Fibroblast of skin of back (primary cell): ENCODE measurements at places on chromosomes 3 and 15.

DNA sequence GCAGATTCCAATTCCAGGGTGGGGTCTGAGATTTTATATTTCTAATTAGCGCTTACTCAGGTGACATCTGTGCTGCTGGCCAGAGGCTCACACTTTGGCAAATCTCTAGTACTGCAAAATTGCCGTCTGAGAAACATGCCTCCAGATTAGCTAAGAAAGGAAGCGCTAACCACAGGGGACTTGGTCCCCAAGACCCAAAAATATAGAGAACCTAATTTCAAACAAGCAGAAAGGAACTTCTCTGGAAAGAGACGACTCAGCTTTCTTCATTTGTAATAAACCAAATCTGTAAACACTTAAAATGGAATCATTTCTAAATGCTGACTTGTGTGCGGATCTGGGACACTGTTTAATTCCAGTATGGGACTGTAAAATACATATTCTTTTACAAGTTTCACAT lies 55.7 kb downstream of the B3GNT5 start:
- no peak for DNase-seq

- no peak for DNase-seq
These were observed 900.6 kb downstream of the TUSC7 start for GRCh38 chr3:117610156-117610555.

GRCh38 chr3:139112230-139112558 lies 67.5 kb upstream of the PRR23C start:
- DNase-seq, result no peak

- DNase-seq, result no peak
These were observed 20.3 kb downstream of the CAND2 start for GRCh38 chr3:12816521-12817342.

DNA sequence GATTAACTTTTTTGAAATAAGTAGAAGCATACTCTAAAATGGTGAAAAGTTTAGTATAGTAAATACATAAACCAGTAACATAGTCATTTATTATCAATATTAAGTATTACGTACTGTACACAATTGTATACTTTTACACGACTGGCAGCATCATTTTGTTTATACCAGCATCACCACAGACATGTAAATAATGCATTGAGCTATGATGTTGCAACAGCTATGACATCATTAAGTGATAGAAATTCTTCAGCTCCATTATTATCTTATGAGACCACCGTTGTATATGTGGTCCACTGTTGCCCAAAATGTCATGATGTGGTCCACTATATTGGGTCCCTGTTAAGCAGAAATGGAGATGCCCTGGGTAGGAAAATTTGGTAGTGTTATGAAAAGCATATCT lies 51.3 kb downstream of the DRD3 start:
- DNase-seq, result no peak

- DNase-seq, result no peak
These were observed 5.5 kb upstream of the FAM174B start for GRCh38 chr15:92661069-92661468.

DNA sequence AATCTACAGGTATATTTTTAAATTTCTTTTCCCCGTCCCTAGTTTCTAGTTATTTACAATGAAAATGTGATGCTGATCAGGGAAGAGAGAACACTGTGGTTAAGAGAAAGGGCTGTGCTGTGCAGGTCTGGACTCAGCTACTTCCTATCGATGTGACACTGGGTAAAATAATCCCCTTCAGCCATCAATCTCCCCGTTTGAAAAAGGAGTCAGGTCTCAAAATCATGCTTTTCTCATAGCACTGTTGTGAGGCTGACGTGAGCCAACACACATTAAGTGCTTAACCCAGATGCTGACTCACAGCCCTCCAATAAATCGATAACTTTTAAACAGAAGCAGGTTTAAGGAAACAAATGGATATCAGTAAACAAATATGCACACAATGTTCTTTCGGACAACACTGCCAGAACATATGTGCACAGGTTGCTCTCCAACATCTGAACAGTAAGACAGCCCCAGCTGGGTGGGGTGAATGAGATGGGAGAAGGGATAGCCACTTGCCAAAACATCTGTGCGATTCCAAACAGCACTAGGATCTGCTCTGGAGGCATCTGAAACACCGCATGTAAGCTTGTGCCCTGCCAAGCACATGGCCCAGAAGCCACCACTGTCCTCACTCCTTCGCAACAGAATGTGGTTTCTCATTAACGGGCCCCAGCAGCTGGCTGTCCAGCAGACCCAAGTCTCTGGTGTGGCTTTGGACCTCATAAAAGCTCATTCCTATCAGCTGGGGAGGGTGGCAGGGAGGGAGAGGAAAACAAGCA lies 143.2 kb upstream of the PRICKLE2 start:
- no peak for DNase-seq

DNA sequence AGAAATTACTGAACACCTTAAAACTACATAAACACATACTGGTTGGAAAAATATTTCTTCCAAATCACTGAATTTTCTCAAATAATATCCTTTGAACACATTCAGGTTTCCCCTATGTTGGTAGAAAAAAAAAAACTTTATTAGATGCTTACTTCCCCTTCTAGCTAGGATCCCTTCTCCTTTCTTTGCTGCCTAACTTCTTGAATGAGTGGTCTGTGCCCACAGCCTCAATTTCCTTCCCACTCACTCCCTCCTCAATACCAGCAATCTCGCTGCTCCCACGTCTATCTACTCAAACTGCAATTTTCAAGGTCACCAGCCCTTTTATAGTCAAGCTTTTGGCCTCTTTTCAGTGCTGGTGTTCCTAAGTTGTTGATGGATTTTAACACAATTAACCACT lies 8.3 kb downstream of the CD200R1 start:
- DNase-seq, result no peak

GRCh38 chr15:31307270-31308184 lies 19.1 kb upstream of the KLF13 start:
- DNase-seq, result no peak

DNA sequence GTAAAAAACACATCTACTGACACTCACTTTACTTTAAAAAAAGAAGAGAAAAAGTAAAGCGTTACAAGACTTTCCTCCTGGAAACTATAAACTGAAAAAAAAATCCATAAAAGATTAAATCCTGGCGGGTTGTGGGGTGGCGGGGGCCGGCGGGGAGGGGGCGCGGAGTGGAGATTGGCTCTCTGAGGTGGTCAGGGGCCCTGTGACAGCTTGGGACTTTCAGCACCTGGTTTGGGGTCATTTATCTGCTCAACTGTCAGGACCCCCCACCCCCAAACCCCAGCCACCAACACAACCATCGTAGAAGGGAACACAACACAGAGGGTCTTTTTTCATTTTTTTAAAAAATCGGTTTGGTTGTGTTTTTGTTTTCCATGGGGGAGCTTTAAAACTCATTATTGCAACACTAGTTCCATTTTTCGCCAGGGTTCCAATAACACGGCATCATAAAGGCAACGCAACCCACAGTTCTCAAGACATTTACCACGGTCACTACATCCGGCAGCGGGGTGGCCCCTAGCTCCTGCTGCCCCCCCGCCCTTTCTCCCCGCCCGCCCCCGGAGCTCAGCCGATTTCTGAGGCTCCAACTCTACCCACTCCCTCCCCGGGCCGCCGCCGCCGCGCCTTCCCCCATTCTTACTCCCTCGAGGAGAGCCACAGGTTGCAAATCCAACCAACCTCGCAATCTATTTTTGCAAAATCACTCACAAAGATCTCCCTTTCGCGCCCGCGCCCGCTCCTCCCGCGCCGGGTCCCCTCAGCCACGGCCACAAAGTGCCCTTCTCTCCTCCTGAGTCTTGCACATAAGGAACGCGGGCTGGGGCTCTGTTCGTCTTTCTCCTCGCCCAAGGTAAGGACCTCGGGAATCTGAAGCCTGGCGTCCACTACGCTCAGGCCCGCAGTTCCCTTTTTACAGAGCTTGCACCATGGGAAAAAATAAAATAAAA lies 1.8 kb downstream of the BCL6 start:
- peak; percentile 64 for DNase-seq

DNA sequence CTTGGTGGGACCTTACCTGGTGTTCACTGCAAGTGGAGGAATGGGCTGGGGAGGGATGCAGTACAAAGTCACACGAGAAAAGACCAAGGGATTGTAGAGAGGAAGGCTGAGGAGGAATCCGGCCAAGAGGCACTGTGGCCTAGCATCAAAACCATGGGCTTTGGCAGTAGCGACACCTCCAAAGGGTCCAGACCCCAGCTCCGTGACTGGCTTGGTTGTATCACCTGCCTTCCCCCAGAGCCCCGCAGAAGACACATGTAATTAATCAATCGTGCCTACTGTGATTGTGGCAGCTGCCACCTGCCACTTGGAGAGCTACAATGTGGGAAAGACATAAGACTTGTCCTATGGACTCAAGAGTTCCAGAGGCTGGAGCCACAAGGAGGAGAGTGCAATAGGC lies 54.7 kb downstream of the ST8SIA2 start:
- DNase-seq, result no peak

DNA sequence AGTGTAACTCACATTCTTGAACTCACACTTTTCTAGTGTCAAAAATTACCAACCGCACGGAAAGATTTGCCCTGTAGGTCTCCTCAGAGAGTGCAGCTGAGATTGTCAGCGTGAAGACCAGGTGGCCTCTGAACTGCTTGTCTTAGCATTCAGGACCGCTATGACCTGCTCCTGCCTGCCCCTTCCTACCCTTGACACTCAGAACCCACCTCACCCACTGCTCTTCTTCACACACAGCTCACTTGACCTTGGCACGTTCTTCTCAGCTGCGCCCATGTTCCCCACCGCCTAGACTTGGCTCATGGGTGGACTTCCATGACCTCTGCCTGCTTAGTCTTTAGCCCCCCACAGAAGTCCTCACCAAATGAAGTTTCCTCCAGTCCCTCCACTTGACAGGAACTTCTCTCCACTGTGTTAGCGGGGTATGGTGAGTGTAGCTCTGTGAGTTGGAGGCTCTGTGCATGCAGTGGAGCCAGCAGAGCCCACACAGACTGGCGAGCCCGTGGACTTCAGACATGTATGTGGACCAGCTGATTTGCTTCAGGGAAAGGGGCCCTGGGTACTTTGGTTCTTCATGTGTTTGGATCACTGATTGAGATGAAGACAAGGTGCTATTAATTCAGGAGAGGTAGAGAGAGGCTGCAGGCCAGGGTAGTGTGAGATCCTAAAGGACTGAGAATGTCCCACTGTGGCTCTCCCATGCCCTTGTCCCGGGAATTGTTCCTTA lies 221.3 kb downstream of the OPA1 start:
- no peak for DNase-seq

- peak; percentile 89 for DNase-seq
These were observed 5.5 kb upstream of the PLXND1 start for GRCh38 chr3:129611812-129612533.

DNA sequence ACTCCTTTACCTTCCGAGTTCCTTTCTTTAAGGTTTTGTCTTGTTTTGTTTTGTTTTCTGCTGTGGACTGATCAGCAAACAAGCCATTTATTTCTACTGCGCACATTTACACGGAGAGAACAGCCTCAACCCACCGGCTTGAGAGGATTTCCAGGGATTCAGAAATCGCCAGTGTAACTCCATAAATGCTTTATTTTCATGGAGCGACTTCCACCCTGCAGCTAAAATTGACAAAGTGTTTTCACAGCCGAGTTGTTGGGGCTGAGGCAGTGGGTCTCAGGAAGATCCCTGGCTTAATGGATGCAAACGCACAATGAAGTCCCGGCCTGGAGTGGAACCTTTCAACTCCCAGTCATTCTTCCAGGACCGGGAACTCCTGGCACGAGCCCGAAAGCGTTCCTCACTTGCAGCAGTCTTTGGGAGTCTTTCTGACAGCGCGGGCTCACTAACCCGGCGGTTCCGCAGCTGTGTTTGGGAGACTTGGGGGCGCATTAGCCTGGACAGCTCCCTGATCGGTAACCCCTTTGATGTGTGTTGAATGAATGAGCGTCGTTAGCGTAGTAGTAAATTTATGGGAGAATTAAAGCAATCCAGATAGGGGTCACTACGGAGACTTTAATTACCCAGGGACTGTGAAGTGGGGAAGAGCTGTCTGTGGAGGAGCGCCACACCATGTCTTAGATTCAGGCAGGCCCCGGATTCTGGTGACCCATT lies 785 bp upstream of the MYRIP start:
- peak; percentile 6 for DNase-seq

- no peak for DNase-seq
These were observed 29.8 kb downstream of the HOMER2 start for GRCh38 chr15:82922737-82923136.

DNA sequence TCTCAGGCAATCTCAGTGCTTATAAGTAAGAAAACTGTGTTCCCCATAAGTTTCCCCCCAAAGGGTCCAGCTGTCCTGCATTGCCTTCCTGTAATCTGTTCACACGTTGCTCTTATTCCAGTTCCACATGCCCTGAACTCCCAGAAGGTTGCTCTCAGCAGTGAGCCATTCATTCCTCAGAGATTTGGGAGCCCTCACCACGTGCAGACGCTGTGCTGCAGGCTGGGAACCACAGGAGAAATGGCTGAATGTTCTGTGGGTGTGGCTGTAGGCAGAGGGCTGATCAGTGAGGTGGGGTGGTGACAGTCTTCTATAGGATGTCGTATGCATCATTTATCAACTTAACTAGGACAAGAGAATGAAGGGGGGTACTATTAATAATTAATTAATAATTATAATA lies 3.3 kb upstream of the THSD4 start:
- DNase-seq, result no peak

- no peak for DNase-seq
These were observed 273.4 kb downstream of the IGSF11 start for GRCh38 chr3:118761291-118761606.

DNA sequence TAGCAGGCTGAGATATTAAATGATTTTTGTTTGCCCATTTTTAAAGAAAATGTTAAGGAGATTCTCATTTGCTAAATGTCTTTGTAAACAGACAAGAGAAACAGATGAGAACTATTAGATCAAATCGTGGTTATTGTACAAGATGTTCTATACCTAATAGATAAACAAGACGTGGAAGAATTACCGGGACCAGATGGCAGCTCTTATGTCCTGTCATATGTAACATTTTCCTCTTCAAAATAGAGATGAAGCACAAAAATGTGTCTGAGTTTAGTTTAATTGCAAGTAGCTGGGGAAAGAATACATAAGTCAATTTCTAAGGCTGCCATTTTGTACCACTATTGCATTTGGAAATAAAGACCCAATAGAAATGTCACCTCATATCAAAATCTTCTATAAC lies 553.7 kb downstream of the TUSC7 start:
- no peak for DNase-seq

DNA sequence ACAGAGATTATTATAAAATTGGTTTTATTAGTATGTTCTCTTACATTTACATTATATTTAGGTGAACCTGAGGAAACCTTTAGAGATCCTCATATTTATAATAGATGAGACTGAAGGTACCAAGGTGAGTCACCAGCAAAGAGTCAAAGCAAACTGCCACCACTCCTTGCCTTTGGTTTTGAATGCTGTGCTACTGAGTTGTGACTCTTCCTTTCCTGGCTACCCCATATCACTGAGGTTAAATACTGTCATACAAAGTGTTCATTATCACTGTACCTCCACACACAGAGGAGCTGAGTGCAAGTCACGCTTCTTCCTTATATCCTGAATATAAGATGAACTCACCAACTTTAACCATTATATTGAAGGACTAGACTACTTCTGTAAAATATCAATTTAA lies 168.2 kb downstream of the CBLB start:
- DNase-seq, result no peak
